ENCODE measurements at places on chromosomes 12 and 14.
A peak's percentile ranks its signal among the peaks of the same experiment; 100 is the strongest.

GRCh38 chr12:95506707-95507523 is 33.0 kb downstream of the METAP2 start:
- no peak for DNase-seq

GRCh38 chr12:88836156-88836555 is 255.9 kb upstream of the KITLG start:
- DNase-seq, result peak; percentile 78

- DNase-seq, result peak; percentile 95
Observed at GRCh38 chr12:55955800-55956508, 9.9 kb downstream of the PMEL start.

DNA sequence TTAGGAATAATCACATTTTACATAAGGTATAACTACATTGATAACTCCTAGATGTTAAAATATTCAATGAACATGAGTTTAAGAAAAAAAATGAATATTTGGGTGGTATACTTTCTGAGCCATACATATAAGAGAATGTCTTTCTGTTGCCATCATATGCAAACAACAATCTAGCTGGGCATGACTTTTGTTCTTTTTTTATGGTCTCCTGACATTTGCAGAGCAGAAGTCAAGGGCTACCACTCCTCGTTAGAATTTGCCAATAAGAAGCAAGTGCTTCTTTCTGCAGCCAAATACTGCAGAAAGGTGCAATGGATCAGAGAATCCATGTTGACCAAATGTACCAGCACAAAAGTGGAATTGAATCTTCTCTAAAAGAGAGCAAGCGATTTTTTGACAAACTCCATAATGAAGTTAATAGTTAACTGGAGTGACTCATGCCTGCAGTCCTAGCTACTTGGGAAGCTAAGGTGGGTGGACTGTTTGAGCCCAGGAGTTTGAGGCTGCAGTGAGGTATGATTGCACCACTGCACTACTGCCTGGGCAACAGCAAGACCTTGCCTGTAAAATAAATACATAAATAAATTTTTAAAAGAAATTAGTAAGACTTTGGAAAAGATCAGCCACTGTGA is 25.5 kb upstream of the CCDC91 start:
- peak; percentile 43 for DNase-seq

GRCh38 chr12:29350080-29350479 is 30.9 kb downstream of the ERGIC2 start:
- peak; percentile 63 for DNase-seq

DNA sequence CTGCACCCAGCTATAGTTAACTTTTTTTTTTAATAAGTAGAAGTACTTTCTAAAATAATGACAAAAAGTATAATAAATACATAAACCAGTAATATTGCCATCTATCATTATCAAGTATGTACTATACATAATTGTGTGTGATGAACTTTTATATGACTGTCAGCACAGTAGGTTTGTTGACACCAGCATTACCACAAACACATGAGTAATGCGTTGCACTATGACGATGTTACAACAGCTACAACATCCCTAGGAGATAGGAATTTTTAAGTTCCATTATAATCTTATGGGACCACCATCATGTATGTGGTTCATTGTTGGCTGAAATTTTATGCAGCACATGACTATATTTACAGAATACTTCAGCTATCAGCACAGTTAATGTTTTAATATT is 62.9 kb upstream of the VSX2 start:
- no peak for DNase-seq

GRCh38 chr12:128536810-128537209 is 269.8 kb downstream of the TMEM132C start:
- no peak for DNase-seq

DNA sequence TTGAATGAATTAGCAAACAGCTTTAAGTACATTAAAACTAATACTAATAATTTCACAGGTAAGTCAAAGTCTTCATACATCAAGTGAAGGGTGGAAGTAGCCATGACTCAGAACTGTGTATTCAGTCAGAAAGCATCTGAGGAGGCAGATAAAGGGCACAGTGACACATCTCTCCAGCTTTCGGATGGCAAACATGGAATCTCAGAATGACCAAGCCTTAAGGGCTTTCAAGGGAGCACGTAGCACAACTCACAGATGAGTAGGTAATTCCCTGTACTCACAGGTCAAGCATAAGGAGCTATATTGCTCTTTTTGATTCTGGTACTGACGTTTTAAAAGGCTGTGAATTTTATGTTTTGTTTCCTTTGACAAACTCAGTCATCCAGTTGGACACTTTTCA is 56.0 kb downstream of the MDGA2 start:
- peak; percentile 8 for DNase-seq

DNA sequence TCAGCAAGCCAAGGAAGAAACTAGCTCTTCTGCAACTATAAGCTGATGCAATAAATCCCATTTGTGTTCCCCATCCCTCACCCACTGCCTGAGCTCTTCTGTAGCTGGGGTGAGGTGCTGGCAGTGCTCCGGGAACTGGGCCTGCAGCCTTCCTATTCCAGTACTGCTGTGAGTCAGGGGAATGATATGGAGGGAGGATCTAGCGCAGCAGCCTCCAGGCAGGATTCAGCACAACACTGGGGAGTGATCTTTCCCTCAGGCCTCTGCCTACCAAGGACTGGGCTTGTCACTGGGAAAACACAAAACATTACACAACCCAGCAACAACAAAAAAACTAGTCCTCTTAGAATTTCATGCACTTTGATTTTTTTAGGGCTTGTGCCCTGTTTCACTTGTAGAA is 58.7 kb downstream of the ST8SIA1 start:
- DNase-seq, result peak; percentile 100

DNA sequence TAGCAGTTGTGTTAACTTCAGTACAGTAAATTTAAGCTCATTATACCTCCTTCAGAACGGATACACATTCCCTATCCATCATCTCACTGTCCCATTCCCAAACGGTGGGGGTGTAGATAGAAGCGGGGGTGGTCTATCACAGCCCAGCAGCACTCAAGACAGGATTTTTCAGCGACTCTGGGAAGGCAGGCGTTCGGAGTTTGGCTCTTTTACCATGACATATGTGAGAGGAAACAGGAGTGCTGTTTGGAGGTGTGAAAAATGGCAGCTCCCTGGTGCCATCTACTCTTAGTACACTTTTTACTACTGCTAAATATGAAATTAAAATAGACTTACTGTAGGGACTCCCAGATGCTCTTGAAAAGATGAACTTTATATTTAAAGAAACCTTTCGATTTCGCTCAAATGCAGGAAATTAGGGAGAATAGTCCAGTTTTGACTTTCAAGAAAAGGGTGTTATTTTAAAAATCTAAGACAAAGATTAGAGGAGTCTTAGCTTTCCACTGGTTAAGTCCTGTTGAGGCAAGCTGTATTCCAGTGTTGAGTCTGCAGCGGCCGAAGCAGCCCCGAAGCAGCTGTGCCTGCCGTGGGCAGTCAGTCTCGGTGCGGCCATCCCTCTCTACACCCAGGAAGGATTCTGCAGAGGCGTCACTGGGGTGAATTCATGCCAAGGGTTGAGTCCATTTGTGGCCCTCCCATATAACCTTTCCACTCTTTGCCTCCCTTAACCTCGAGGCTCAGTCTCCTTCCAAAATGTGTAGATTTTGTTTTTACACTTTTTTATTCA is 42.1 kb downstream of the KCNMB4 start:
- no peak for DNase-seq

- DNase-seq, result no peak
Observed at GRCh38 chr12:52600475-52600874, 788 bp downstream of the KRT72 start.
